ENCODE measurements at places on chromosomes 7 and 10.

DNA sequence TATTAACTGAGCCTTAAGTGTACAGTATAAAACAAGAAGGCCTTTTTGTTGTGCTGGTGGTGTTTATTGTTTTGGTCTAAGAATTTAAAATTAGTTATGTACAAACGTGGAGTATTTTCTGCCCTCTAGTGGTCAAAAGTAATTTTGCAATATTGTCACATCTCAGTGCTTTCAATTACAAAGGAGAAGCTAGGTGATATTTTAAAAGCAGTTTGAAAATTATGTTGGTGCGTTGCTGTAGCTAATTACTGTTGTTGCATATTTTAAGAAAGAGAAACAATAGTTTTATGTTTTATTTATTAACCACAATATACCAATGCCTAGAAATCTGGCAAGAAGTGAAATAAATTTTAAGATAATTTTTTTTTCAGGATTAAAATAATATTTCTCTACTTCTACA is 11.4 kb downstream of the NPVF start:
- DNase-seq = peak; percentile 15

- DNase-seq = peak; percentile 72
Observed at GRCh38 chr7:133789974-133790373, 337.2 kb upstream of the LRGUK start.

GRCh38 chr10:99807786-99808185 is 25.3 kb downstream of the ABCC2 start:
- DNase-seq = no peak

DNA sequence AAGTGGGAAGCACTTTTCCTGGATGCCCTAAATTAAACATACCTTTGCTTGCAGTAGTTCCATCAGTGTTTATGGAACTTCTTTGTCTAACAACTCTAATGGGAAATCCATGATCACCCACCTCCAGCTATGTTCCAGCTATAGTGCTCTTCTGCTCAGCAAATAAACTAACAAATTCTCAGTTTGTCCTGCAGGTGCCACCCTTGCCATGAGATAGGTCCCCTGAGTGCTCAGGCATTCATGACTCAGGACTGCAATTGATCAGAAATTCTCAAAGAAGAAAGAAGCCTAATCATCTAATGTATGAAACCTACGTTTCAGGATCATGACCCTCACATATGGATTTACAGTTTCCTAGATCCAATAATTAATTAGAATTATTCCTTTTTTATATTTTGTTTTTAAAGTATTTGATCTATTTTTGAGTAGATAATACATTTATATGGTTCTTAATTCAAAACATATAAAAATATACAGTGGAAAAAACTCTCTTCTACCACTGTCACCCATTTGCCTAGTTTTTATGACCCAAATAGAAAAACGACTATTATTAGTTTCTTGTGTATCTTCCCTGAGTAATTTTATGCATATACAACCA is 48.7 kb upstream of the DYNC1I1 start:
- peak; percentile 15 for DNase-seq

- no peak for DNase-seq
Observed at GRCh38 chr10:31635009-31635408, 293.6 kb downstream of the ARHGAP12 start.

GRCh38 chr10:26488344-26488743 is 50.2 kb downstream of the APBB1IP start:
- peak; percentile 38 for DNase-seq

DNA sequence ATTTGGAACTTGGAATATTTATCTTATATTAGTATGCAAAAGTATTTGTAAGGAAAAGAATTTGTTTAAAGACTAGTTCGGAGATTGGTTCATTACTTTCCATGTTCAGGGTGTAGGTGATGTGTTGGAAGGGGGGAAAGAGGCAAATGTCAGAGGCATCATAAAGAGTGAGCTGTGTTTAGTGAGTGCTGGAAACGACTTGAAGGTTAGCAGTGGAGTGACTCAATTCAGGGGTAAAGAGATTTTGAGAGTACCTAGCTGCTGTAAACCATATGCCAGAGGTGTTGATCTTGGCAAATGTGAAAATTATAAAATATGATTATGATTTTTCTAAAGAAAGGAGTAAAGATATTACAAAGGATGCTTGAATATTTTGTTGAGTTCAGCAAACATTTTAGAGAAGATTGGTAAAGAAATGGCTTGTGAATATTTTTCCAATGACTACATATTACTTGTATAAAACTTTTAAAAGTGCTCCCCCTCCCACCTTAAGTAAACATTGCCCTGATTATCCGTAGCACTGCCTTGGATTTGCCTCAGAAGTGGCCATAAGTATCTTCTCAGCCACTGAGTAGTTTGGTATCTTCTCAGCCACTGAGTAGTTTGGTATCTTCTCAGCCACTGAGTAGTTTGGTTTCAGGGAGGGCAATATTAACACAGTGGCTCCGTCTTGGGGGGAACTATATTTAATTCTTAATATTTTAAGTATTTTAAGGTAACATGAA is 51.5 kb downstream of the ZNRF2 start:
- DNase-seq = peak; percentile 33

DNA sequence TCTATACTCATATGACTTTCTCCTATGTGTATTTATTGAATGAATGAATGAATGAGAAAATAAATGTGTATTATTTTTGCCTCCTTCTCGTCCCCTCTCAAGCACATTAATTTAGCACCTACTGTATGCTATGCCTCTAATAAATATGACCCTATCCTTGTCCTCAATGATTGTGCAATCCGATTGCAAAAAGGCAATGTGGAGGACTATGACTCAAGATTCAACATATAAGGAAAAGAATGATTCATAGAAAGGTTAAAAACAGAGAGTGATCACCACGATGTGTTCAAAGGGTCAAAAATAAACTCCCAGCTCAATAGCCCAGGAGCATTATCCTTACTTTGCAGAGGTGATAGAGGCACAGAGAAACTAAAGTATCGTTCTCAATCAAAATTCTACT is 322.8 kb upstream of the SORCS1 start:
- DNase-seq = no peak

GRCh38 chr7:8109196-8110022 is 140.8 kb downstream of the GLCCI1 start:
- DNase-seq = peak; percentile 70

- DNase-seq = no peak
Observed at GRCh38 chr7:37037286-37037685, 313.0 kb upstream of the AOAH start.

DNA sequence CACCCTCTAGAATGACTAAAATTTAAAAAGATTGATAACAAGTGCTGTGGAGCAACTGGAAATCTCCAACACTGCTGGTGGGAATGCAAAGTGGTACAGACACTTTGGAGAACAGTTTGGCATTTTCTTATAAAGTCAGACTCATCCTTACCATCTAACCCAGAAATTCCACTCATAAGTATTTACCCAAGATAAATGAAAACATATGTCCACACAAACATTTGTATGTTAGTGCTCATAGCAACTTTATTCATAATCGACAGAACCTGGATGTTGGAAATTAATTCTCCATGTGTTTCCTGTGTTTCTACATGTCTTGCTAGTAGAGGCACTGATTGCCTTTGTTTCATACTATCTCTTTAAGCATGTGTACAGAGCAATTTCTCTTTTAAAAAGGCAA is 282.4 kb downstream of the AHR start:
- DNase-seq = no peak

DNA sequence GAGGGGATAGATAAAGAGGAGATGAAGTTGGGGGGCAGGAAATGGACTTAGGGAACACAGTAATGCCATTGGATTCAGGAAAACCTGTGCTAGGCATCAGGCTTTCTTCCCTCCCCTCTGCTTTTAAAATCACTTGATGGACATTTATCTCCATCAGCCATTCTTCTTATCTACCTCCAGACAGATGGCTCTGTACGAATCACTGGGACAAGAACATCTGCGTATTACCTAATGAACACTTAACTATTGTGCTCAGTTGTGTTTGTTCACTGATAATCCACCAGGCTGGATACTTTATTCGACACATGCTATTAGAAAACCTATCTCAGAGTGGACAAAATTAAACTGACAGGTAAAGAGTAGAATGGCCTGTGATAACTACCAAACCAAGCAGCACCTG is 40.0 kb downstream of the TNKS2 start:
- DNase-seq = no peak

- no peak for DNase-seq
Observed at GRCh38 chr7:20783700-20784387, 2.8 kb downstream of the SP8 start.

GRCh38 chr10:114508376-114508775 is 104.1 kb upstream of the AFAP1L2 start:
- DNase-seq = no peak

GRCh38 chr7:158431055-158431940 is 156.3 kb downstream of the PTPRN2 start:
- DNase-seq = no peak

DNA sequence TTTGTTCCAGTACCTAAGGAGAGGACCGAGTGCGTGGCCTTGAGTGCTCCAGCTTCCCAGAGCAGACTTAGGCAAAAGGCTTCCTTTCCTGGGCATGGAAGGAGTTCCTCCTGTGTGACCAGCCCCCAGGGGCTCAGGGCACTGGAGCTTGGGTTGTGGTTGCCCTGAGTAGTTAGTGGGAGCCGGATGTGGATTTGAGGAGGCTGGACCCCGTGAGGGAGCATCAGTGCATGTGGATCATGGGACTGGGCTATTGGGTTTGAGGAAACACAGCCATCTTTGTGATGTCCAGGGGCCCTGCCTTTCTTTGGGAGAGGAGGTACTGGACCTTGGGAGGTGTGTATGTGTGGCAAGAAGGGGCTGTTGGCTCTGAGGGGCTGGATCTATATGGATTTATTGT is 8.4 kb downstream of the LRMDA start:
- no peak for DNase-seq

DNA sequence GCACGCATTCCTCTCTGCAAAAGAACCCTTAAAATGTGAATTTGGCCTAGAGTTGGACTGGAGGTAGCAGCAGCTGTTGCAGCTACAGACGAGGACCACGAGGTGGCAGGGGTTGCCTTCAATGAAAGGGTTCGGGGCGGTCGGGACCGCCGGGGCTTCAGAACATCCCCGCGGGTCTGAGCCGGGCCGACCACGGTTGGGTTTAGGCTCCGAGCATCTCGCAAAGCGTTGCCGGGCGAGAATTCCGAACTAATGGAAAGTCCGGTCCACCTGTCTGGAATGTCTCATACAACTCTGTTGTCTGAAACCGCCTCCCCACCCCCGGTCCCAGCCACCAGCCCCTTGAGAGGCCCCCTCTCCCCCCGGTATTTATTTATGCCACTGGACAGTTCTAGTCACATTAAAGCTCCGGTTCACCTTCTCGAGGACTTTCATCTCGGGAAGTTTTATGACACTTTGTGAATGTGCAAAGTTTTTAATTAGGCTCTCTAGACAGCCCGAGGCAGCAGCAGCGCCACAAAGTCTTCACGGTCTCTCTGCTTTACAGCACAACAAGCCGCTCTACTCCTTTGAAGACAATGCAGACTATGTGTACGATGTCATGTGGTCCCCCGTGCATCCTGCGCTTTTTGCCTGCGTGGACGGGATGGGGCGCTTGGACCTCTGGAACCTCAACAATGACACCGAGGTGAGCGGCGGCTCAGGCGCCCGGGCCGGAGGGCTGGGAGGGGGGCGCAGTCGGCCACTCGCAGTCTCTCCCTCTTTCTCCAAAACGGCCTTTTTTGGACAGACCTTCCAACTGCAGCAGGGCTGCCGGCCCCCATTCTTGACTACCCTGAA is 246.2 kb downstream of the SLC25A13 start:
- DNase-seq = peak; percentile 16

GRCh38 chr10:23481363-23481961 is 42.6 kb downstream of the OTUD1 start:
- DNase-seq = no peak

DNA sequence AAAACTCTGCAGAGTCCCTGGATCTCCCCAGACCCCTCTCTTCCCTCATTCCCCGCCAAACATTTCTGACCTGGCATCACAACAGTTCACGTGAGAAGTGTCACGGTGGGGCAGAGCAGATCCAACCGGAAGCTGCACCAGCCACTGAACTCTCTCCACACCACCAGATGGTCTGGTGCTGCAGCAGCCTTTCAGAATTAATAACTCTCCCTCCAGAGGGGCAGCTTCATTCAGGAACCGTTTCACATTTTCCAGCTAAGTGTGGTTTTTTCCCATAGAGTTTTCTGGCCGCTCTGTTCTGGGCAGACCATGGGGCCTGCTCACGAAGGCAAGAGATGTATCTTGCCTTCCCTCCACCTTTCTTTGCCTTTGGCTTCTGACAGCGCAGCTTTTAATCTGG is 486.7 kb upstream of the GALNT17 start:
- no peak for DNase-seq

GRCh38 chr10:350981-351501 is 215.8 kb downstream of the ZMYND11 start:
- DNase-seq = no peak

DNA sequence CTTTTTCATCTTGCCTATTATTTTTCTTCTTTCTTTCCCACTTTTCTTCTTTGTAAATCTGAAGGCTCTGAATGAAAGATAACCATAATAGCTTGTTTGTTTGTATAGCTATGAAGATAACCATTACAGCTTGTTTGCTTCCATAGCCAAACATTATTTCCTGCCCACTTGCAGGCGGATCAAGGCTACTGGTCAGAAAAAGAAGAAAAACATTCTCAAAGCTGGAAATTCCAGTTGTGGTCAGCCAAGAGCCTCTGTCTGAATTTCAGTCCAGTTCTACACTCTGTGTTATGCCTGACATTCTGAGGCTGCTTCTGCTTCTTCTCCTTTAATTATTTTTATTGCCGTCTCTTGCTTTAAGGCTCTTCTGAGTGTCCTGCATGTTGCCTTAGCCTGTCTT is 48.9 kb downstream of the TMEM178B start:
- no peak for DNase-seq

DNA sequence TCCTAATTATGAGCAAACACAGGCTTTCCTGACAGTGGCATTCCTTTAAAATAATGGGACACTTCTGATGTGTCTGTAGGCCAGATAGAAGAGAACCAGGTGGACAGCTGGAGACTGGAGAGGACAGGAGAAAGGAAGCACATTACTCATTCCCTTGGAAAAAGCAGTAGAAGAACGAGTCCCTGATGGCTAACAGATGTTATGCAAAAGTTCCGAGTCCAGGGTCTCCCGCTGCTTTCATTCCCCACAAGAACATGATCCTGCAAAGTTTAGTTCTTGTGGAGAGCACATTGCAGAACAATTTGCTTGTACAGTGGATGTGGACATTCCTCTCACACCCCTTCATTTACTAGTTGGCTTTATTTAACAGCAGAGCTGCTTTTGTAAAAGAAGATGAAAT is 137.6 kb downstream of the GPAM start:
- DNase-seq = no peak

Data from astrocyte (in vitro differentiated cells and primary cell).